ENCODE measurements at places on chromosomes 7 and 10. TPM values are rescaled to one million over a fixed set of nuclear protein-coding genes. Genes with fewer than 3 reads are reported as not detected.

The ZNF727 gene
- not detected for total RNA-seq

The KEL gene
- total RNA-seq: 0.46 TPM

The FEZF1 gene
- total RNA-seq: not detected

The PON1 gene
- not detected for total RNA-seq
